ENCODE measurements at places on chromosomes 5 and 9.

GRCh38 chr5:136279314-136279713 lies 86.0 kb downstream of the TRPC7 start:
- DNase-seq = no peak

DNA sequence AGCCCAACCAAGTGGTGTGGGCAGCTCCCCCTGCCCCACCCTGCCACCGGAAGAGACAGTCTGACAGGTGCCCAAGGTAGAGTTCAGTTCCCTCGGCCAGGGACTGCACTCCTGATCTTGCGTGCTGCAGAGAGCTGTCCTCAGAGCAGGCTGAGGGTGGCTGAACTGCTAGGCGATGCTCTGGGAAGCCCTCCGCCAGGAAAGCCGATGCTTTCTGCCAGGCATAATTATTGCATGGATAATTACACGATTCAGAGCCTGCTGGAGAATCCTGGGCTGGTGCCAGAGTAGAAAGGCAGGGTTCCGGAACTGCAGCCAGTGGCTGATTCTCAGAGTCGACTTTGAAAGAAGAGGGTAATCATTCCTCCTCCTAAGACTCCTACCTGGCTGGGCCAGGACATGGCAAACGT lies 19.3 kb downstream of the KCNIP1 start:
- DNase-seq = no peak

DNA sequence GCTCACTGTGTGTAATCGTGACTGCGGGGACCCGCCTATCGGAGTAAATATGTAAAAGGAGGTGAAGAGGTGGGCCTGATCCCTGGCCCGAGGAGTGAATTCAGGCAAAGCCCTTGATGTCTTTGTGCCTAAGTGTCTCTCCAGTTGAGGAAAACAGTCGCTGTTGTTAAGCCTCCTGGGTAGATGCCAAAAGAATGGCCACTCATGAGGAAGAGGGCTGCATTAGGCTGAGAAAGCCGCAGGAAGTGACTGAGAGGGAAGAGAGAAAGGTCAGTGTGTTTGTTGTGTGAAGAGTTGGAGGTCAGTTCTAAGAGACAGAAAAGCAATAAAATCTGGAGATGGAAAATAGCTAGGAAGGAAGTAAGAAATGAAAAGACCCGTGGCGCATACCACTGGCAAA lies 35.8 kb upstream of the PIP5K1B start:
- DNase-seq = no peak

DNA sequence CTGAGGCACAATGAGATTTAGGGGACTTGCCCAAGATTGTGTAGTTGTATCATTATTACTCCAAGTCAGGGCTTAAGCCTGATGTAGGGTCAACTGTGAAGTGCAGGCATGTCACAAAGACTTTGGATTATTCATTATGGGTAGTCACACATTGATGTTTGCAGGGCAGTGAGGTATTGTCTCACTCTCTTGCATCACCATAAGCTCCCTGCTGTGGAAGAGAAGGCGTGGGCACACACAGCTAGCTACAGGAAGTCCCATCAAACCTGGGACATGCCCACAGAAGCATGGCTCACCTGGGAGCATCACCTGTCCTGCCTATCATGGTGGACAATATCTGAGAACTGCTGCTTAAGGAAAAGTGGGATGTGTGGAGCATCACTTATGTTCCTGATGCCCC lies 42.1 kb downstream of the TMOD1 start:
- no peak for DNase-seq

DNA sequence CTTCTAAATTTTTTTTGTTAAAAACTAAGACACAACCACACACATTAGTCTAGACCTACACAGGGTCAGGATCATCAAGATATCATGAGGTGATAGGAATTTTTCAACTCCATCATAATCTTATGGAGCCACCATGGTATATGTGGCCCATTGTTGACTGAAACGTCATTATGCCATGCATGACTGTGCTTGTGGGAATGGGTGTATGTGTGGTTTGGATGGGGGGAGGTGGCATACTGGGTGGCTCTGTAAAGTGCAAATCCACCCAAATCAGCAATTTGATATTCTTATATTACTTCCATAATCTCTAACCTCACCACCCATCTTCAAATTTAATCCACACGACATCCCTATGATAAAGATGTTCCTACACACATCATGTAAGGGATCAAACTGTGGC lies 21.0 kb downstream of the ADRB2 start:
- DNase-seq = no peak

- DNase-seq = no peak
Observed at GRCh38 chr5:15776346-15776745, 276.4 kb downstream of the FBXL7 start.

DNA sequence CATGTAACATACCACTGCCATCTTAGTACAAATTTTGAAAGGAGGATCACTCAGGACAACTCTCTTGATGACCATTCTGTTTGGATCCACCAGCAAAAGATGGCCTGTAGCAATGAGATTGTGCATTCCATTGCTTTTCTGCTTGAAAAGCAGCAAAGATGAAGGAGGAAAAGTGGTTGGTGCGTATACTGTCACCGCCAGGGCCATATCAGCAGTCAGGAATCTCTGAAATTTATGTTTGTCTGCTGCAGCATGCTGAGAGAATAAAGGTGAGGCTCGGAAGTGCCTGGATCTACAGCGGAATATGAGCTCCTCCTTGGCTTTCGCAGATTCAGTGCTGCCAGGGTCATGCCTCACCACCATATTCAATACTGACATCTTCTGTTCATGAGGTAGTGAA lies 144.4 kb downstream of the GPBP1 start:
- no peak for DNase-seq

DNA sequence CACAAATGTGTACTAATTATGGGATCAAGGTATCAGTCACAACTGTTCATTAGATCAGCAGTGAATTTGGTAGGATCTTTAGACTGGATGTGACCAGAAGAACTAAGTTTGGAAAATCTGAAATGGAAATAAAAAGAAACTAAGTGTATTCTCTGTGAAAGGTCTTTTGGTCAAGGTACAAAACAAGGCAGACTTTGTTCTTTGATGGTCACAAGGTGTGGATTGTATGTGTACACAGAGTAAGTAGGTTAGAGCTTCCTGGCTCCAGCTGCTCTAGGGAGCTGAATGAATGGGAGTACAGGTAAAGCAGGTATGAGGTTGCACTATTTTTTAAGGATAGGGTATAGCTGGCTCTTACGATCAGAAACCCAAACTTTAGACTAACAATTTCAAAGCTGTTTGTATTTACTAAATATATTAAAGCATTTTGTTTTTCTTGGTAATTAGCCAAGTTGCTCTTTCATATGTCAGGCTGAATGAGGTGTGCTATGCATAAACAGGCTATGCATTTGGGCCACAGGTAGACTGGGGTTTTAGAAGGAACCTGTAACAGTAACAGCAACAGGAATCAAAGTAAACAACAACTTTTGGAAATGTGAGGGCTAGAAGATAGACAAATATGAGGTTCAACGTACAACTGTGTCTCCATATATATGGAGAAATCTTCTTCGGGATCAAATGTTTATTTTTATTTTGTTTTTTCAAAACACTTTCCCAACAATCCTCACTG lies 32.5 kb downstream of the FAM169A start:
- DNase-seq = no peak

- DNase-seq = no peak
Observed at GRCh38 chr9:91491624-91492023, 68.0 kb upstream of the NFIL3 start.

- DNase-seq = no peak
Observed at GRCh38 chr9:36357639-36358038, 42.4 kb downstream of the RNF38 start.

GRCh38 chr9:78609450-78609849 lies 312.5 kb downstream of the PSAT1 start:
- DNase-seq = no peak

DNA sequence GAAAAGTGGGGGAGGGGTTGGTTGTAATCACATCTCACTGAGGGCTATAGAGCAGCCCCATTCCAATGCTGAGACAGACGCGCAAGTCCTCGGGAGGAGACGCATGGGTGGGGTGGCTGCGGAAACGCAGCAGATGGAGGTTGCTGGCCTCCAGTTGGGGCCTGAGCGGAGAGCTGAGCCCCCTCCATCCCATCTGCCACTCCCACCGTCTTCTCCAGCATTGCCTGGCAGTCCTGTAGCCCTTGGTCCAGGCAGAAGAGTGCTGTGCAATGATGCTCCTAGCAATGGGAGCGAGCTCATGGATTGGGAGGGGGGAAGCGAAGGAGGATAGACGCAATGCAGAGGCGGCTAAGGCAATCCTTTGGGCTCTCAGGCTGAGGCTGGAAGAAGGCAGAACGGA lies 79.4 kb upstream of the GLRA1 start:
- no peak for DNase-seq

DNA sequence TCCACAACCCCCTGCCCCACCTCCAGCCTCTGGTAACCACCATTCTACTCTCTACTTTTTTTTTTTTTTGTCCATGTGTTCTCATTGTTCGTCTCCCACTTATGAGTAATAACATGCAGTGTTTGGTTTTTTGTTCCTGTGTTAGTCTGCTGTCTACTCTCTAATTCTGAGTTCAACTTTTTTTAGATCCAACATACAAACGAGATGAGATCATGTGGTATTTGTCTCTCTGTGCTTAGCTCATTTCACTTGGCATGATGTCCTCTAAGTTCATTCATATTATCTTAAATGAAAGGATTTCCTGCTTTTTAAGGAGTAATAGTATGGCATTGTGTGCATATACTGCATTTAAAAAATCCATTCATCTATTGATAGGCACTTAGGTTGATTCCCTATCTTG lies 130.9 kb downstream of the NMUR2 start:
- no peak for DNase-seq

GRCh38 chr9:106921341-106921899 lies 58.5 kb downstream of the ZNF462 start:
- DNase-seq = no peak

DNA sequence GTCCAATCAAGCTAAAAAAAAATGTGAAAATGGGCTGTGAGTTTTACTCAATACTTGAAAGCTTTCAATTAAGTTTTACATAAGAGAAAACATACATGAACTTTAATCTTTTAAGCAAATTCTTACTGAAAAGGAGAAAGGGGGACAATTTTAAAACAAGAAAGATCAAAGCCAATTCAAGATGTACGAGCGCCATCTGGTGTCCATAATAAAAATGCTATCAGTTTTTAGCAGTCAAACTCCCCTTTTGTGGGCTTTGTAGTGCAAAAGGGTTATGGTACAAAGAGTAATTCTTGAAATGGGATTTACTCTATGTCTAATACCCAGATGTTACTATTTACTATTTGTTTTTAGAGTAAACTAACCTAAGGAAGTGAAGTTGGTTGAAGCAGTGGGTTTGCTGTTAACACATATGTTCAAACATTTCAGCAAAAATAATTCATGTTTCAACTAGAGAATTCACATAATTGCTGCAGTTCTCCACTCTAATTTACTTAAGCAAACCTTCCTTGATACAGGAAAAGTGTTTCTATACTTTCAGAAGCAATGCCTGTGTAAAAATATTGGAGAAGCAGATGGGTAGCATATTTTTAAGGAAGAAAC lies 228.2 kb upstream of the TYRP1 start:
- no peak for DNase-seq

GRCh38 chr9:111621895-111622480 lies 9.1 kb upstream of the DNAJC25 start:
- DNase-seq = no peak

DNA sequence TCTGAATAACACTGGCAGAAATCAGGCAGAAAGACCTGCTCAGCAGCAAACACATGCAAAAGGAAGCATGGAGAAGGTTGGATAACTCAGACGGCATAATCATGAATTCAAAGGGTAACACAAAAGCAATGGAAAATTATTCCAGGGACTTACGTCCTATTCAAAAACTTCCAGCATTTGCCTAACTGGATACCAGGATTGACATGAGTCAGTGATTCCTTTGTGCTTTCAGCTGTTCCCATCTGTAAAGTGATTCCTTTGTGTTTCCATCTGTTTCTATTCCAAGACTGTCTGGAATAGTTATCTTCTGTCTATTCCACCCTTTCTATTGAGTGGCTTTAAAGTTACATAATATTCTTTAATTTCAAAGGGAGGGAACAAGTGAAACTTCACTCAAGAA lies 1361.7 kb upstream of the CDH9 start:
- no peak for DNase-seq

GRCh38 chr5:9544502-9545135 lies 1.3 kb downstream of the SEMA5A start:
- DNase-seq = peak; percentile 18

DNA sequence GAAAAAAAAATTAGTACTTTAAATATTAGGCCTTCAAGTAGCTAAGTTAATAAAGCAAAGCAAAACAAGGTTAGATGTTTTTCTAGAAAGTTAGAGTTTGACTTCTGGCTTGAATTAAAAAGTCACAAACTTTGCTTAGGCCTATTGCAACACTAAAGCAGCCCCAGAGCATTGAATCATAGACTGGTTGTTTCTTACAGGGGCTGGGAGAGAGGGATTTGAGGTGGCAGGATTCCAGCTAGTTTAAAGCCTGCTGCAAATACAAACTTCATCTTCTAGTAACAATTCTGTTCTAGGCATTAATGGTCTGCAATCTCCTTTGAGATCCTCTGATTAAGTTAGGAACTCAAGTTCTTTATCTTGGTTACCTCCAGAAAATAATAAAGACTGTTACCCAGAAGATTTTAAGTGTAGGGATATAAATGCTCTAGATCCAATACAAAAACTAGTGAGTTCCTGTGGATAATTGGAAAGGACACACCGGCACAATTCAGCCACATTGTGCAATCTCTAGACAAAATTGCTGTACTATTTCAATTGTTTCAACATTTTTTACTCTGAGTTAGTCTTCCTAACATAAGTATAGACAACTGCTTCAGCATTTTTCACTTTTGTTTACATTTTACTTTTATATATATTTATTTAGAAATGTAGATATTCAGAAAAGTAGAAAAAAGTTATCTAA lies 12.6 kb downstream of the OR13C5 start:
- DNase-seq = no peak

DNA sequence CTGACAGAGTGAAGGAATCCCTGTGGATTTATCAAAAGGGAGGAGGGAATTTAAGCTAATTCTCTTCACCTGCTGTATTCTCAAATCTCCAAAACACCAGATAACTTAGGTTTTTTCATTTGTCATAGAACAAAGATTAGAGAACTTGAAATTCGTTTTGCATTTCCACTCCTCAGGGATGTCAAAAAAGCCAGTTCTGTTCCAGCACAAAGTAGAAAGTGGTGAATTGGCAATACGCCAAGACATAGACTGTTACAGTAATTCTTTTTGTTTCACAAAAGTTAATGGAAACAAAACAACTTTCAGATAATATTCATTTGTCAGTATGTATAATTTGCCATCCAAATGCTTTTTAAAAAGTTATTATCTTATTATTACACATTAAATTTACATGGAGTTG lies 15.0 kb downstream of the S1PR3 start:
- DNase-seq = no peak

- DNase-seq = no peak
Observed at GRCh38 chr5:68339921-68340321, 124.4 kb downstream of the PIK3R1 start.

DNA sequence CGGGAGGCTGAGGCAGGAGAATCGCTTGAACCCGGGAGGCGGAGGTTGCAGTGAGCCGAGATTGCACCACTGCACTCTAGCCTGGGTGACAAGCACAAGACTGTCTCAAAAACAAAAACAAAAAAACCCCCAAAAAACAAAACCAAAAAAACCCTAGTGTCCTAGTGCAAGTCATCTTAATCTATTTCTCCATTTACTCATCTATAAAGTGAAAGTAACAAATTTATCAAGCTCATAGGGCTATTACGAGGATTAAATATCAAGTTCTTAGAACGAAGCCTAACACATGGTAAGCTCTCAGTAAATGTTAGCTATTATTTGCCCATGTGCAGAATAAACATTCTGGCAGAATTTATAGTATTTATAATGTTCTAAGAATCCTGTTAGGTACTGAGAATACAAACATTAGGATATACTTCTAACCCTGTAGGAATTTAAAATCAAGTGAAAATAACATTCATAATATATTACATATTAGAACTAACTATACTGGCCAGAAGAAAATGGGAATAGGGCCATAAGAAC lies 45.0 kb downstream of the GOLPH3 start:
- no peak for DNase-seq
